Fibroblast of skin of right biceps (primary cell): ENCODE measurements at places on chromosomes 12 and 14.

DNA sequence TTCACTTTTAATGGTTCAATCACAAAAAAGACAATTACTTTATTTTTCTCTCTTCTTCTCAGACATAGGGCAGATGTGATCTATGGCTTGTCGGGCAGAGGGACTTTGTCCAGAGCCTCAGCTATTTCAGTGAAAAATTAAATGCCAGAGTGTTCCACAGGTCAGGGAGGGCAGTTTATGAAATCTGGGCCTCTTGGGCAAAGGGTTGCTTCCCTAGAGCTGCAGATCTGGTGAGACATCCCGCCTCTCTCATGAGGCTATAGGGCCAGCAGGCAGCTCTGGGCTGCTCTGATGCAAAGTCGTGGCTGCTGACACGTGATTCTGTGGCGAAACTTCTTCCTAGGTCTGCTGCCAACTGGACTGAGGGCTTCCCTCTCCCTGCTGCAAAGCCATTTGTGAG, 6.0 kb downstream of the CLMN start:
- no peak for DNase-seq

- no peak for DNase-seq
Observed at GRCh38 chr14:73047808-73048207, 10.5 kb upstream of the RBM25 start.

GRCh38 chr12:27355979-27356378, 23.3 kb downstream of the BMAL2 start:
- no peak for DNase-seq

DNA sequence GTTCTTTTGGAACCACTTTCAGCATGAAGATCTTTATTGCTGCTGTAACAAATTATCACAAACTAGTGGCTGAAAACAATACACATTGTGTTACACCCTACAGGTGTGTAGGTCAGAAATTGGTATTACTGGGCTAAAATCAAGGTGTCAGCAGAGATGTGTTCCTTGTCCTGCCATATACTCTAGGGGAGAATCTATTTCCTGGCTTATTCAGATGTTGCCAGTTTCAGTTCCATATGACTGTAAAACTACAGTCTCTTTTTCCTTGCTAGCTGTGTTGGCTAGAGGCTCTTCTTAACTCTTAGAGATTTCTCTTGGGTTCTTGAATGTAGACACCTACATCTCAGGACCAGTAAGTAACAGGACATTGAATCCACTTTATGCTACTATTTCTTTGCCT, 215.6 kb upstream of the PPFIA2 start:
- DNase-seq, result no peak
